K562 (cell line): ENCODE measurements at places on chromosomes 5 and 9. TPM values are rescaled to one million over a fixed set of nuclear protein-coding genes. Genes with fewer than 3 reads are reported as not detected.

ECSCR gene
- total RNA-seq, result not detected in 2 replicates

SIMC1 gene
- total RNA-seq, result 25.4 and 29.8 TPM in 2 replicates

PCDHB7 gene
- total RNA-seq, result not detected in 2 replicates

DRD1 gene
- not detected in 2 replicates for total RNA-seq

TSLP gene
- 1.3 and 1.7 TPM in 2 replicates for total RNA-seq

STXBP1 gene
- 32.5 and 35.1 TPM in 2 replicates for total RNA-seq

ACTBL2 gene
- not detected in 2 replicates for total RNA-seq

TICAM2 gene
- total RNA-seq, result 1.7 and 2.1 TPM in 2 replicates

GOLM1 gene
- total RNA-seq, result 0.36 and 0.40 TPM in 2 replicates

NPDC1 gene
- 1.5 and 2.1 TPM in 2 replicates for total RNA-seq

DNA sequence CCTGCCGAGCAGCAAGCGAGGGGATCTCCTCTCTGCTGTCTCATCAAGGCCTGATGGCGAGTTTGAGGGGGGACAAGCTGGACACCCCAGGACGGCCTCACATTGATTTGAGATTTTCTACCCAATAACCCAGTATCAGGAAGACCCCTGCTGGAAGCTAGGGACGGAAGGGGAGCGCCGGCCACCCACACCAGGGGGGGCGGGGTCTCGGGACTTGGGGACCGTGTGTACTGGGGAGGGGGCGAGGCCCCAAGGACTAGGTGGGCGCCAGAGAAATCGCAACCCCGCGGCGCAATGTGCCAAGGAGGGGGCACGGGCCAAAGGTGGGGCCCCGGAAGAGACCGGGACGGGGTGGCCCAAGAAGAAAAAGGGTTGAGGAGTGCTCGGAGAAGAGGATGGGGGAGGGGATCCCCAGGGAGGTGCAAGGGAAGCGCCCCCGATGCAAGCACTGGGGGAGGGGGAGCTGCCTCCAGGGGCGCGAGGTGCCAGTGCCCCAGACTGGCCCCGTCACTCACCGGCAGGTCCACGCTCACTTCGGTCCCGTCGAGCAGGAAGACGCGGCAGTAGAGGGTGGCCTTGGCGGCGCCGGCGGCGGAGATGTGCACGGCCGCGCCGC, 1.1 kb downstream of the EPB41L4B start:
- DNase-seq, result no peak

- no peak for DNase-seq
These were observed 32.6 kb downstream of the SLC38A9 start for GRCh38 chr5:55679556-55679955.

GRCh38 chr9:82167296-82167695, 178.7 kb downstream of the SPATA31D1 start:
- DNase-seq, result no peak

- DNase-seq, result no peak
These were observed 19.4 kb downstream of the NRG2 start for GRCh38 chr5:140023611-140024191.

- no peak for DNase-seq
These were observed 44.2 kb downstream of the NIPSNAP3B start for GRCh38 chr9:104808035-104808614.

- no peak for DNase-seq
These were observed 117.3 kb downstream of the GDNF start for GRCh38 chr5:37722236-37723161.

GRCh38 chr9:69905851-69906250, 85.2 kb downstream of the CFAP95 start:
- no peak for DNase-seq

- no peak for DNase-seq
These were observed 175.6 kb upstream of the CCNG1 start for GRCh38 chr5:163261647-163262269.

- DNase-seq, result no peak
These were observed 18.3 kb downstream of the AKNA start for GRCh38 chr9:114369216-114370130.
